T-helper 17 cell (primary cell): ENCODE measurements at places on chromosomes 11 and 22. TPM values are rescaled to one million over a fixed set of nuclear protein-coding genes. Genes with fewer than 3 reads are reported as not detected.

CABP4 gene
- 12.1 TPM for total RNA-seq

DNA sequence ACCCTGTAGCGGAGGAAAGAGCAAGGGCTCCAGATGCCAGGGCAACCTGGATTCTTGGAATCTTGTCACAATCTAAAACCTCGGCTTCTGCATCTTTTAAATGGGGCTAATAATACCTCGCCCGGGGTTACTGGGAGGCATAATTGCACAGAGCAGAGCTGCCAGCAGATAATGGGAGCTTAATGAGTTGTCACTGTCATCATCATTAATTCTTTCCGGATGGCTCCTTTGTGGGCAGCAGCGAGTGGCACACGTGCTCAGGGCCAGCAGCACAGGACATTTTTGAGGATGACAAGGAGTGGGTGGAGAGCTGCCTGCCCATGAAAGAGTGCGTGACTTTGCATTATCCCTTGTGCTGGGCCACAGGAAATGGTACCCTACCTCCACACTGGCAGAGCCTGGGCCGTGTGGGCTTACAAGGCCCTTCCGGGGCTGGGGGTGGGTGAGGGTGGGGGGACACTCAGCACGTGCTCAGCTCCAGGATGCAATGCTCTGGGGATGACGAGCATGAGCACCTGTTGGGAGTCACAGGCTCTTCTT is 5.7 kb downstream of the PDGFB start:
- no peaks in the 10 kb centered on the region for H3K36me3 ChIP-seq
- peaks cover 16% of the 10 kb centered on the region for H3K27me3 ChIP-seq
- DNase-seq = no peak
- H3K27ac ChIP-seq = peak overlapping the region; percentile 8
- H3K4me3 ChIP-seq = no peak overlapping the region

SCN3B gene
- not detected for total RNA-seq

HBG2 gene
- 1.7 TPM for total RNA-seq

DNA sequence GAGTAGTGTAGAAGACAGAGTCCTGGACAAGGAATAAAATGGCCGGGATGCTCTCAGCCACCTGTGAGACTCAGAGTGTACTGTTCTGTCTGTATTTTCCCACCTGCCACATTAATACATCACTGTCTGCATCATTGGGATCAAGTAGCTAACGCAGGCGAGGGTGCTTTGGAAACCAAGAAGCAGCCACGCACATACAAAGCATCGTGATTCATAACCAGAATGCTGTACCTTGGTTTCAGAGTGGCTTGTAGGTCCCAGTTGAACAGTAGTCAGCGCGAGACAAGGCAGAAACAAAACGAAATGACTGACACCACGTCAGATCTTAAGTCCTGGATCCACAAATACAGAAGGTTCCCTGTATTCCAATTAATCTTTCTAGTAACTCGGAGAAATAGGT is 198.3 kb downstream of the GRIK4 start:
- peaks cover 2% of the 10 kb centered on the region for H3K36me3 ChIP-seq
- H3K27me3 ChIP-seq = peaks cover 47% of the 10 kb centered on the region
- no peak overlapping the region for H3K27ac ChIP-seq
- H3K4me1 ChIP-seq = peaks cover 5% of the 10 kb centered on the region
- no peak overlapping the region for H3K4me3 ChIP-seq

- peaks cover 14% of the 10 kb centered on the region for H3K4me1 ChIP-seq
- peaks cover 15% of the 10 kb centered on the region for H3K36me3 ChIP-seq
- no peak for DNase-seq
These were observed 851 bp downstream of the SPTBN2 start for GRCh38 chr11:66728038-66728692.

DNA sequence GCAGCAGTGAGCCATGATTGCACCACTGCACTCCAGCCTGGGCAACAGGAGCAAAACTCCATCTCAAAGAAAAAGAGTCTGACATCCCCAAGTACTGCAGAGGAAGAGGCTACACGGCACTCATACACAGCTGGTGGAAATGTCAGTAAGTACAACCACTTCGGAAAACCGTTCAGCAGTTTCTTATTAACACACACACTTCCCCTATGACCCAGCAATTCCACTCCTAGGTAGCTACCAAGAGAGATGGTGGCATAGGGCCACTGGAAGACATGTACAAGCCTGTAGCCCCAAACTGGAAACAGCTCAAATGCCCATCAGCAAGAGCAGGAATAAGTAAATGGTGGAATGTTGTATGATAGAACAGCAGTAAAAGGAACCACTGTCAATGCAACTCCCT is 3.3 kb downstream of the DRAP1 start:
- H3K4me3 ChIP-seq = no peak overlapping the region
- H3K27ac ChIP-seq = peak overlapping the region; percentile 72
- no peaks in the 10 kb centered on the region for H3K36me3 ChIP-seq
- no peaks in the 10 kb centered on the region for H3K27me3 ChIP-seq
- peaks cover 19% of the 10 kb centered on the region for H3K4me1 ChIP-seq
- DNase-seq = no peak

DNA sequence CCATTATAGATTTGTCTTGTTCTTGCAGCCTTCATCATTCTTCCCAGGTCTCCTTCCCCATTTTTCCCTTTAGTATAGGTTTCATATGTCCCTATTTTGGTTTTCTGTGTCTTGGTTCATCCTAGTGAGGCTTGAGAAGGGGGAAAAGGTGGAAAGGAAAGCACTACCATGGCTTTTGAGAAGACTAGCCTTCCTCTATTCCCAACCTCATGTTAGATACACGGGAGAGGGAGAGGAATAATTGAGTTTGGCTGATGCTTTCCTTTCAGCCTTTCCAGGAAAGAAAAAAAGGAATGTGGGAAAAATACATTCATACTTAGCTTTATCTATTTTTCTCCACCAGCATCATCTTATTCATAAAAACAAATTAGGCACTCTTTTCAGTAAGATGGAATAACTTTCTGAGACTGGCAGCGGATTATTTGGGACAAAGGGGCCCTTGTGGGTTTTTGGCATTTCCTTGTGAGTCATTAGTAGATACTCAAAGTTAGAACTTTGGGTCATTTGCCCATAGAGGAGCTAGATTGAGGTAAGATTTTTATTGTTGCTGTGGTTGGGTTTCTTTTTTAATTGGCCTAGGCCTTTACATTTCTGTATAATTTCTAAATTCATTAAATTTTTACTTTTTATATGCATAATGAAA is 23.8 kb downstream of the CAPRIN1 start:
- H3K27ac ChIP-seq = peak overlapping the region; percentile 9
- DNase-seq = no peak
- no peaks in the 10 kb centered on the region for H3K27me3 ChIP-seq

NFAM1 gene
- 2.4 TPM for total RNA-seq

- H3K4me1 ChIP-seq = peaks cover 33% of the 10 kb centered on the region
- no peak overlapping the region for H3K27ac ChIP-seq
- DNase-seq = no peak
- no peaks in the 10 kb centered on the region for H3K27me3 ChIP-seq
These were observed 90.7 kb downstream of the FAM76B start for GRCh38 chr11:95698676-95699557.

DNA sequence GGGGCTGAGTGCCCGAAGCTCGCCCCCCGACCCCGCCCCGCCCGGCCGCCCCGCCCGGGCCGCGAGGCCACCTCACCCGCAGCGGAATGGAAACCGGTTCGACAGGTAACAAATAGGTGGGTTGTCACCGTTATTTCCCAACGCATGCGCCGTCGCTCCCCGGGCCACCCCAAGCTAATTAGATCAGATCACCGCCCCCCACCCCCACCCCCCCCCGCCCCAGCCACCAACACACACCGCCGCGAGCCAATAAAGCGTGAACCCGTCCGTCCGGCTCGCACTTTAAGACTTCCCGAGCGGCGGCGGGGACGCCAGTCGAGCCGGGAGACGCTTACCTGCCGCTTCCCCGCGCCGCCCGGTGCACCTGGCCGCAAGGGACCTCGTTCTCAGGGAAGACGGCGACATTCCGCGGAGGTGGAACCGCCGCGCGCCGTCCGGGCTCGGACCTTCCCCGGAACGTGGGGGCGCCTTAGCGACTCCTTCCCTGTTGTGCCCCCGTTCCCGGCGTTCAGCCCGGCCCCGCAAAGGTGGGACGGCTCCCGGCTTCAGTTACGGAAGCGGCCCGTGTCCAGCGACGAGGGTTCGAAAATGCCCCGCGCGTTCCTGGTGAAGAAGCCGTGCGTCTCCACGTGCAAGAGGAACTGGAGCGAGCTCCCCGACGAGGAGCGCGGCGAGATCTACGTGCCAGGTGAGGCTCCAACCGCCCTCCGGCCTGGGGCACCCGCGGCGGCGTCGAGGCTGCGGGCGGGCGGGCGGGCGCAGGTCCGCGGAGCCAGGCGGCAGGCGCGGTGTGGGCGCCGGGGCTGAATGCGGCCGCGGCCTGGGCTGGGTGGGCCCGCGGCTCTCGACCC is at the start of gene OVOL1:
Gene OVOL1 (plus strand): TSS at position 278 of the 851 bp plus-strand sequence. CDS start 311 bp downstream, at position 589.
- H3K27me3 ChIP-seq = peaks cover 25% of the 10 kb centered on the region
- peak within 1 kb of the TSS; percentile 85 for H3K4me3 ChIP-seq
- peaks cover 27% of the 10 kb centered on the region for H3K4me1 ChIP-seq
- H3K36me3 ChIP-seq = no peaks in the 10 kb centered on the region

DNA sequence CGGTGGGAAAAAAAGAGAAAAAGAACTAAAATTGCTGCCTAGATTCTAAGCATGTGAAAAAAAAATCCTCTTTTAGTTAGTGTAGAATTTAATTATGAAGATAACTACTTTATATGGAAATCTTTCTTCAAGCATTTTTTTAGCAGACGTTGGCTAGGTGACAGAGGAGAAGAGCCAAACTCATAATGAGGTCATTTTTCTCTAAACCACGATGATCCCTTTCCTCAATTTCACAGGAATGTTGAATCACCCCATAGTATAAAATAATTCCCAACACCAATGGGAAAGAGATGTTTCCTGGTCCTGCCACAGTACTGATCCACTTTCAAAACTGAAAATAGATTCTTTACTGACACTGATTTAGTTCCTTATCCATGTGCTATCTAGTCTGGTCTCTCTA is 319.8 kb downstream of the DLG2 start:
- DNase-seq = no peak
- no peaks in the 10 kb centered on the region for H3K27me3 ChIP-seq
- no peak overlapping the region for H3K27ac ChIP-seq
- H3K4me3 ChIP-seq = no peak overlapping the region

CCDC157 gene
- total RNA-seq = 9.4 TPM
